ENCODE measurements at places on chromosomes 3 and 15. TPM values are rescaled to one million over a fixed set of nuclear protein-coding genes. Genes with fewer than 3 reads are reported as not detected.

PML gene
- total RNA-seq: 47.8 TPM

XCR1 gene
- not detected for total RNA-seq

PLSCR4 gene
- 94.1 TPM for total RNA-seq

CCR8 gene
- not detected for total RNA-seq

NR1I2 gene
- 0.09 TPM for total RNA-seq

ATP13A5 gene
- not detected for total RNA-seq

MESP1 gene
- 0.18 TPM for total RNA-seq

CFAP91 gene
- total RNA-seq: 0.45 TPM

MME gene
- 6.2 TPM for total RNA-seq

SLC24A5 gene
- not detected for total RNA-seq

UROC1 gene
- not detected for total RNA-seq

DZIP1L gene
- 15.2 TPM for total RNA-seq

HGD gene
- total RNA-seq: not detected
